Cardiac atrium fibroblast (primary cell): ENCODE measurements at places on chromosomes 2 and 18. TPM values are rescaled to one million over a fixed set of nuclear protein-coding genes. Genes with fewer than 3 reads are reported as not detected.

TNFRSF11A gene
- total RNA-seq: 0.72 and 2.4 TPM in 2 replicates

NYAP2 gene
- total RNA-seq: not detected in 2 replicates

PARD3B gene
- total RNA-seq: 3.1 and 3.4 TPM in 2 replicates

GTF2A1L gene
- 1.3 TPM in 1 of 2 replicates, not detected in the other for total RNA-seq

CD28 gene
- not detected in 2 replicates for total RNA-seq

CYP27C1 gene
- 0.36 TPM in 1 of 2 replicates, not detected in the other for total RNA-seq

BCL11A gene
- total RNA-seq: not detected in 2 replicates
